Activated CD4-positive, alpha-beta T cell treated with anti-CD3 and anti-CD28 coated beads for 36 hours (primary cell): ENCODE measurements at places on chromosomes 1 and 21. TPM values are rescaled to one million over a fixed set of nuclear protein-coding genes. Genes with fewer than 3 reads are reported as not detected.

DNA sequence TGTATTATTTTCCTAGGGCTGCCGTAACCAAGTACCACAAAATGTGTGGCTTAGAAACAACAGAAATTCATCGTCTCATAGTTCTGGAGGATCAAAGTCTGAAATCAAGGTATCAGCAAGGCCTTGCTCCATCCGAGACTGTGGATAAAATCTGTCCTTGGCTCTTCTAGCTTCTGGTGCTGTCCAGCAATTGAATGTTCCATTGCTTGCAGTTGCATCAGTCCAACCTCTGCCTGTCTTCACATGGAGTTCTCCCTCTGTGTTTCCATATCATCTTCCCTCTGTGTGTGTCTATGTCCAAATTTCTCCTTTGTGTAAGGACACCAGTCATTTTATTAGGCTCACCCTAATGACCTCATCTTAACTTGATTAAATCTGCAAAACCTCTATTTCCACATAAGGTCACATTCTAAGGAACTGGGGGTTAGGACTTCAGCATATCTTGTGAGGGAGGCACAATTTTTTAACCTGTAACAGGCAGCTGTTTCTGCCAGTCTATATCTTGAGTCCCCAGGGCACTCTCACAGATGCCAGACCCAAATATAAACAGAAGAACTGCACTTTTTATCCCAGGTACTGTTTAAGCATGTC, 84.2 kb downstream of the ERG start:
- no peak overlapping the region for H3K27ac ChIP-seq
- H3K36me3 ChIP-seq = no peaks in the 10 kb centered on the region
- H3K4me1 ChIP-seq = no peaks in the 10 kb centered on the region
- no peak overlapping the region for H3K4me3 ChIP-seq
- H3K27me3 ChIP-seq = peaks cover 4% of the 10 kb centered on the region

- no peak overlapping the region for H3K4me3 ChIP-seq
- no peak overlapping the region for H3K27ac ChIP-seq
- no peaks in the 10 kb centered on the region for H3K4me1 ChIP-seq
These were observed 248.7 kb upstream of the CXADR start for GRCh38 chr21:17264182-17264581.

- H3K36me3 ChIP-seq = no peaks in the 10 kb centered on the region
- no peak overlapping the region for H3K4me3 ChIP-seq
- no peak for DNase-seq
- H3K27me3 ChIP-seq = no peaks in the 10 kb centered on the region
These were observed 24.7 kb upstream of the ARHGEF16 start for GRCh38 chr1:3429766-3430165.

Gene PTPN7
- 188 TPM for total RNA-seq

Gene TGFB2
- total RNA-seq = 0.09 TPM
